ENCODE measurements at places on chromosomes 12 and 14. TPM values are rescaled to one million over a fixed set of nuclear protein-coding genes. Genes with fewer than 3 reads are reported as not detected.

- no peak for DNase-seq
Measured at GRCh38 chr12:58253663-58254062, 312.3 kb downstream of the ATP23 start.

DNA sequence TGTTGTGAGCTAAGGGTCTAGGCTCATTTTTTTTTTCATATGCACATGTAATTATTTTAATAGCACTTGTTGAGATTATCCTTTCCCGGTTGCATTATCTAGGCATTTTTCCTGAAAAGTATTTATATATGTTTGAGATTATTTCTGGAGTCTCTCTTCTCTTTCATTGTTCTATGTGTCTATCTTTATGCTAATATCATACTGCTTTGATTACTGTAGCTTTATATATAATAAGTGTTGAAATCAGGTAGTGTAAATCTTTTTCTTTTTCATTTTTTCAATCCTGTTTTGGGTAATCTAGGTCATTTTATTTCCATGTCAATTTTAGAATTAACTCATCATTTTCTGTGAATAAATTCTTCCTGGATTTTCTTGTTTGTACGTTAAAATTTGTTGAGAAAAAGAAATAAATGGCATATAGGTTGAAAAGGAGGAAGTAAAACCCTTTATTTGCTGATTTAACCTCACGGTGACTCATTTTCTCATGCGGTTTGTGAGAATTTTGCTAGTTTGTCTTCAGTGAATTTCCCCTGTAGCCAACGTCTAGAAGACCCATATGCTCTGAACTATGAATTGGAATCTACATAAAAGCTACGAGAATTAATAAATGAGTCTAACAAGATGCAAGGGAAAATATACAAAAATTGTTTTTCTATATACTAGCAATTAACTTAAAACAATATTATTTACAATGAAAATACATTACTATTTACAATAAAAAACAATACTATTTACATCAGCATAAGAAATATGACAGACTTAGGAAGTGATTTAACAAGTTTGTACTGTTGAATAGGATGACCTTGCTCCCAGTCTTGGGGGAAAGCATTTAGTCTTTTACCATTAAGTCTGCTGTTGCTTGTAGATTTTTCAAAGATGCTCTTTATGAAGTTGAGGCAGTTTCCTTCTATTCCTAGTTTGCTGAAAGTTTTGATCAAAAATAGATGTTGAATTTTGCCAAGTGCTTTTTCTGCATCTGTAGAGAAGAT is 105.0 kb downstream of the SNAPC1 start:
- DNase-seq, result no peak

The C14orf39 gene
- total RNA-seq, result not detected

DNA sequence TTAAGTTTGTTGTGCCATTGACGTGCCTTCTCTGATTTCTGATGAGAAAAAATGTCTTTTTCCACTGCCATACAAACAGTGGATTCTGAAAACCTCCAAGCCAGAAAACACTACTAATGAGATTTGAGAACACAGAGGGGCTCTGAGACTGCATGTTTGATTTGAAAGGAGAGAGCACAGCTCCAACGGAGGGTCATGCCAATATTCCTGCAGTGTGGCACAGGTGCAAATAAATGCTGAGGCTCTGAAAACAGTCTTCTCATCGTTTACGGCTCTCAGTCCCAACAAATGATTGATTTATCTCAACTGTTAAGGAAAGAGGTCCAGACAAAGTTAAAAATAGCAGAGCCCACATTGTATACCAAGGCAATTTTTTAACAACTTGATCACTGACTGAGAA is 128.7 kb downstream of the KCNH5 start:
- DNase-seq, result no peak

GRCh38 chr12:81094718-81095360 is 17.0 kb downstream of the ACSS3 start:
- no peak for DNase-seq

GRCh38 chr12:57479043-57479375 is 657 bp downstream of the ARHGAP9 start:
- no peak for DNase-seq

The YAF2 gene
- total RNA-seq, result 43.3 TPM

GRCh38 chr14:96486705-96487104 is 15.5 kb upstream of the PAPOLA start:
- DNase-seq, result no peak

DNA sequence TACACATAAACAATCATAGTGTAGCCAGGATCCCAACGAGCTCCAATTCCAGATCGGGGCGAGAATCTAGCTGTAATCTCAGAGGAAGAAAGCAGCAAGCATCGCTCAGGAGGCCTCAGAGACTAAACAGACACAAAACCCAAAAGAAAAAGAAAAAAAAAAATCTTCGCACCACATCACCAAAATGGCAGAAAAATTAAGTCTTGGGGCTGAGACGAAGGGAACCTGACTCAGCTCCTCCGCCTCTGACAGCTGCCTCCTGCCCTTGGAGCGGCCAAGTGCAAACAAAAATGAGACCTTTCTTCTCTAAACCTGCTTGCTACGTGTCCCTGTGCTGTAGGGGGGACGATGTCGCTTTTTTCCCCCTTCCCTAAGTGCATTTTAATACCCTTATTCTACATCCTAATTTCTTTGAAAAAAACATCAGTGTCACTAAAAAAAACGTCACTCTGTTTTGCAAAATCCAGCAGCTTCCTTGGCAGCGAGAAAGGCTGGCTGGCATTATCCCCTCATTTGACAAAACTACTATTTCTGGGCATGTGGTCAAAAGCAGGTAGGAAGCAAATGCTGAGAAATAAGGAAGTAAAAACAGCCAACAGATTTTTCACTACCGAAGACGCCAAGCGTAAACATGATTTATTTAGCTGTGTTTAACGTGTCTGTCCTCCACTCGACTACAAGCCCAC is 30.5 kb downstream of the BCL11B start:
- no peak for DNase-seq

- DNase-seq, result no peak
Measured at GRCh38 chr14:72535485-72535884, 358.4 kb downstream of the DPF3 start.

- DNase-seq, result no peak
Measured at GRCh38 chr14:68894802-68895703, 84.0 kb downstream of the ACTN1 start.

DNA sequence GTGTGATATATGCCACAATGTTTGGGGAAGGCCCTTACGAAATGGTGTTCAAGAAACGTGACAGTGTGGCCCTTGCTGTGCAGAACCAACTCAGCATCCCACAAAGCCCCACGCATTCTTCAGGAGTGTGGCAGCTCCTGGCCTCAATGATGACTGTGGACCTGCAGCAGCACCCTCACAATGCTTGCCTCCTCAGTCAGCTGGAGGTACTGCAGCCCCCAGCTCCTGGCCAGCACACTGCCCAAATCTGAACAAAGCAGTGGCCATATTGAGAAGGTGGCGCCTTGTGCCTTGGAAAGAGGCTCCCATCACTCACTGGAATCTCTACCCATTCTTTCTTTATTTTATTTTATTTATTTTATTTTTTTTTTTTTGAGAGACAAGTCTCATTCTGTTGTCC is 10.4 kb downstream of the POLE2 start:
- DNase-seq, result no peak

- DNase-seq, result no peak
Measured at GRCh38 chr14:45198551-45198950, 54.5 kb downstream of the MIS18BP1 start.

DNA sequence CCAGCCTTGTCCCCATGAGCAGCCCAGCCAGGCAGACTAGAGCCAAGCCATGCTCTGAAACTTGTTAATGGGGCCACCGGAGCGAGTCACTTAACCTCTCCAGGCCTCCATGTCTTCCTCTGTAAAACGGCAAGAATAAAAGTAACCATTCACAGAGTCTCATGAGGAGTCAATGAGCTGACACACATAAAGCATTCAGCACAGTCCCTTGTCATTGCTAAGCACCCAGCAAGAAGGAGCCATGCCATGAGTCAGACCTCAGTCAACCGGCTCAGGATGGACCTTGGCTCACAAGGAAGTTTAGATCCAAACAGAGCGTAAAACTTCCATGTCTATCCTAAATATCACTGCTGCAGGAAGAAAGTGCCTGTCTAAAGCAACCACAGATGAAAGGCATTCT is 10.6 kb downstream of the FICD start:
- DNase-seq, result no peak

GRCh38 chr12:45543887-45544286 is 185.6 kb upstream of the ARID2 start:
- DNase-seq, result peak; percentile 54

GRCh38 chr12:47814539-47815170 is 5.0 kb downstream of the HDAC7 start:
- DNase-seq, result no peak

The MYO1H gene
- total RNA-seq, result not detected

The ARHGEF40 gene
- 41.2 TPM for total RNA-seq

DNA sequence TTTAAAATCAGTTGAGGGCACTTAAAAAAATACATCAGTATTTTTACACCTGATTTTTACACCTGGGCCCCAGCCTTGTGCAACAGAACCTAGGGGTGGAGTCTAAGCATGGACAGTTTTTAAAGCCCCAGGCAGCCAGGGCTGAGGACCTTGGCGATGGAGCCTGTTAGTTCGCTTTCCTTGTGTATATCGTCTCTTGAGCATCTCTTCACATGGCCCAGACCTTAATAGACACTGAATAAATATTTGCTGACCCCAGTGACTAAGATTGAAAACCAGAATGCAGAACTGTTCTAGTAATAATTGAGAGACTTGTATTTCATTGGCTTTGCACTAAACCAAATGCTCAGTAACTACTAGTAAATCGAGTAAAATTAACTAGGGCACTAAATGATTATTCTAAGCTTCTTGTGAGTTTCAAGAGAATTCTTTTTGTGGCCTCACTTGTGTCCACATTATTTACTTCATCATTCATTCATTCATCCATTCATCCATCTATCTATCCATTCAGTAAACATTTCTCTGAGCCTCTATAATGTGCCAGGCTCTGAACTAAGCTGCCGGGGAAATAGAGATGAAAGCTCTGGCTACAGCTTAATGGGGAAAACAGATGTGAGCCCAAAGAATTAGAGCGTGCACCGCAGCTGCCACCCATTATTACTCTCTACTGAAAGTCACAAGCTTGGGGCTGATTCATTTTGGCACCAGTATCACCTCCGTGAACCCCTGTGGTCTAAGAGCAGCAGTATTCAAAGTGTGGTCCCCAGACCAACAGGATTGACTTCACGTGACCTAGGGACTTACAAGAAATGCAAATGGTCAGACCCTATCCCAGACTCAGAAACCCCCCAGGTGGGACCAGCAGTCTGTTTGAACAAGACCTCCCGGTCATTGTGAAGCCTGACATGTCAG is 30.7 kb upstream of the BCL7A start:
- DNase-seq, result no peak

The MFAP5 gene
- total RNA-seq, result 17.0 TPM

GRCh38 chr12:114412825-114413749 is 7.1 kb upstream of the TBX5 start:
- no peak for DNase-seq

- peak; percentile 26 for DNase-seq
Measured at GRCh38 chr14:94048691-94049624, 22.8 kb downstream of the OTUB2 start.

The HIP1R gene
- 77.4 TPM for total RNA-seq

DNA sequence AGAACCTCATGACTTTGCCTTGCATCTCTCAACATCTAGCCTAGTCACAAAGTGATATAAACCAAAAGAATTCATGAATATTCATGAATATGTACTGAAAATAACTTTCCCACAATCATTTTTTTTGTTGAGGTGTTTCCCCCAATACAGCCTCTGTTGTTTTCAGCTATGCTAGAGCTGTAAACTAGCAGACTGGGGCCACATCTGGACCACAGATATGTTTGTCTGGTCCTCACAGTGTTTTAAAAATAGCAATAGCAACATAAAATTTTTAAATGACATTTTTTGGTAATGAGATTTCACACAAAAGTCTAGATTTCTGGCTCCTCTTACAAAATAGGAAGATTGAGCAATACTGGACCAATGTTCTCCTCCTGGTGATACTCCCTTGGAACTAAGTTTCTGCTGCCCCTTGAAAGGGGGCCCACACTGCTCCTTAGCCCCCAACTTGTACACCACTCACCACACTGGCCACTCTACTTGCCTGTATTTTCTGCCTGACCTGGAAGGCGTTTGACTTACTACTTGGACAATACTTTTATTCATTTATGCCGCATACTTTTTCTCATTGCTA is 81.2 kb downstream of the BMP4 start:
- no peak for DNase-seq

The LRP1-AS gene
- not detected for total RNA-seq

Measured in ureter (tissue), 1 donor.